ENCODE measurements at places on chromosomes 4 and X.
A peak's percentile ranks its signal among the peaks of the same experiment; 100 is the strongest.

DNA sequence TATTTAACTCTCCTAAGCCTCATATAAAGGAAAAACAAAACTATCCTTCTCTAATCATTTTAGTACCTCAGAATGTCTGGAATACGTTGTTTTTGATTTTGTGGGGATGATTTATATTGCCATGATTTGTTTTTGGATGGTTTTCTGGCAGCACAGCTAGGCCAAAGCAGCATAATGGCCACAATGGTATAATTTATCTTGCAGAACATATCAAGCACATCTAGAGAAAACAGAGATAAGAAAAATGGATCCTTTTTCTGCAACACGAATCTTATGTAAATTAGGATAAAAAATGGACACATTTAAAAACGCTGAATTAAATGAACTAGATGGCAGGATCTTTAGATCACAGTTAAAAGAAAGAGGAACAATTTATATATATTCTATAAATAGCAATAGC lies 269.9 kb upstream of the FAT4 start:
- DNase-seq = no peak

DNA sequence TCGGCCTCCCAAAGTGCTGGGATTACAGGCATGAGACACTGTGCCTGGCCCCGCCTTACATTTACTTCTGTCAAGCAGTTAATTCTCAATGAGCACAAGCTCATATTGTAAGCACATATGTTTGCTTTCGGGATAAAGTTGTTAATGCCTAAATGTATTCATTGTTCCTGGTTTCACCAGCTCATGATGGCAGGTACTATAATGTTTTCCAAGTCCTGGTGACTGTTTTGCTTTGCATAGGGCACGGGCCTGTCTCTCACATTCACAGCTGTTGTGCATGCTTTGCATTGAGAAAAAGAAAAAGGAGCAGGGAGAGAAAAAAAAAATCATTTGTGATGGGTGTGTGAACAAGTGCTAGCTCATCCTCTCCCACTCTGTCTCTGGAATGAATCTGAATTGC lies 661.2 kb upstream of the TENM3 start:
- DNase-seq = peak; percentile 17

DNA sequence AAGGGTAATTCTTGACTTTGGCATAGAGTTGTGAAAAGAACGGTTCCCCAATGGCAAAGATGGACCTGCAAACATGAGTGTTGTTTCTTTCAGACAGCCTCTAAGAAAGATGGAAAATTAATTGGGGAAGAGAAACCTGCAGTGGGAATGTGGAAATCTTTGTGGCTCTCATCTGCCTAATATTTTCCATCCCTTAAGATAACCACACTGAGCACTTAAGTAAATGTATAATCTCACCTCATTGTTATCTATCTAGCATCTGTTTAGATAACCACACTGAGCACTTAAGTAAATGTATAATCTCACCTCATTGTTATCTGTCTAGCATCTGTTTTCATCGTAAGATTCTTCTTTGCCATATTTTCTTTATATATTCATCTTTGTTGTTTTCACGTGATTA lies 149.3 kb downstream of the NWD2 start:
- DNase-seq = no peak

GRCh38 chr4:153211986-153212728 lies 7.9 kb downstream of the TRIM2 start:
- no peak for DNase-seq

DNA sequence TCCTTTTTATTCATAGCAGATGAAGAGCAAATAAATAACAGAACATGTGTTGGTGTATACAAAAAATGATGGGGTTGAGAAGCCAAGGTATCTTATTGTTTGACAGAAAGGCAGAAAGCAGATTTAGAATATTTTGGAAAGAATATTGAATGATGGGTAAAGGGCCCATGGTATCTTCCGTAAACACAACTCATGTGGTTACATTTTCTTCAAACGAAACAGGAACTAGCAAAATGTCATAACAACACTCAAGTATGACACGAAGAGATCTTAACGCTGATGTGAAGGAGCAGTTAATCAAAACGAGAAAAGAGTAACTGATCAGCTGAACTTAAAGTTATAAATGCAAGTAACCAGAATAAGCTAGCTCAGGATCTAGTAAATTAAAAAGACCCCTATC lies 195.7 kb upstream of the GK2 start:
- no peak for DNase-seq

GRCh38 chr4:8345053-8345945 lies 75.7 kb downstream of the HTRA3 start:
- no peak for DNase-seq

DNA sequence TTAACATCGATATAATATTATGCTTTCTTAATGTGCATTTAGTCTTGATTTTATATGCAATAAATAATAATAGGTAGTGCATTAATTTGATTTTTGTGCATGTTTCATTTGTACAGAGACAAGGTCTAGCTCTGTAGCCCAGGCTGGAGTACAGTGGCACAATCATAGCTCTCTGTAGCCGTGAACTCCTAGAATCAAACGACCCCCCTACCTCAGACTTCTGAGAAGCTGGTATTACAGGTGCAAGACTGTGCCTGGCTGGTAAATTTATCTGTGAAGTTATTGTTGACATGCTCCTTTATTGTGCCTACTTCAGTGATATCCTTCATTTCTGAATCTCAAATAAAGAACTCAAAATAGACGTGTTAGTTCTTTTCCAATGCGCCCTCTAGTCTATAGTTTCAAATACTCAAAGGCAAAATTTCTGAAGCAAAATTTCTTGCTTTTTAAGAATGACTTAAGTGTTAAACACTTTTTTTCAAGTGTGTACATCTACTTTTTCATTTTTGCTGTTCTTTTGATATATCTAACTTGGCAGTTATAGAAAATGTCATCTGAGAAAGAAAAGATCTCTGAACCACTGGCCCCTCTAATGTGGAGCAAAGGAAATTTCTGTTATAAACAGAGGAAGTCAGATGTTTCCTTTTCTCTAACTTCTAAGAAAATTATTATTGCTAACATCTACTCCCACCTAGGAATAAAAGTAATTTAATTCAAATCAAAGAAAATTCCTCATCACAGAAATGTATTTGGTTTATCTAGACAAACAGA lies 28.3 kb upstream of the GUCY1A1 start:
- DNase-seq = no peak

GRCh38 chrX:40154853-40155588 lies 57.3 kb upstream of the BCOR start:
- DNase-seq = no peak

GRCh38 chr4:36256398-36256891 lies 12.1 kb upstream of the ARAP2 start:
- no peak for DNase-seq

GRCh38 chrX:46743046-46743445 lies 15.9 kb downstream of the SLC9A7 start:
- DNase-seq = no peak

GRCh38 chr4:8544282-8544681 lies 35.9 kb upstream of the GPR78 start:
- DNase-seq = no peak

Data from DMS153 (cell line).